ENCODE measurements at places on chromosomes 7 and 10. TPM values are rescaled to one million over a fixed set of nuclear protein-coding genes. Genes with fewer than 3 reads are reported as not detected.

CALHM2 gene
- 22.5 TPM for total RNA-seq

- DNase-seq: no peak
- H3K27ac ChIP-seq: no peak overlapping the region
- no peaks in the 10 kb centered on the region for H3K36me3 ChIP-seq
- H3K4me3 ChIP-seq: no peak overlapping the region
Observed at GRCh38 chr10:92045641-92046106, 122.1 kb downstream of the BTAF1 start.

FAM25A gene
- total RNA-seq: not detected

DNA sequence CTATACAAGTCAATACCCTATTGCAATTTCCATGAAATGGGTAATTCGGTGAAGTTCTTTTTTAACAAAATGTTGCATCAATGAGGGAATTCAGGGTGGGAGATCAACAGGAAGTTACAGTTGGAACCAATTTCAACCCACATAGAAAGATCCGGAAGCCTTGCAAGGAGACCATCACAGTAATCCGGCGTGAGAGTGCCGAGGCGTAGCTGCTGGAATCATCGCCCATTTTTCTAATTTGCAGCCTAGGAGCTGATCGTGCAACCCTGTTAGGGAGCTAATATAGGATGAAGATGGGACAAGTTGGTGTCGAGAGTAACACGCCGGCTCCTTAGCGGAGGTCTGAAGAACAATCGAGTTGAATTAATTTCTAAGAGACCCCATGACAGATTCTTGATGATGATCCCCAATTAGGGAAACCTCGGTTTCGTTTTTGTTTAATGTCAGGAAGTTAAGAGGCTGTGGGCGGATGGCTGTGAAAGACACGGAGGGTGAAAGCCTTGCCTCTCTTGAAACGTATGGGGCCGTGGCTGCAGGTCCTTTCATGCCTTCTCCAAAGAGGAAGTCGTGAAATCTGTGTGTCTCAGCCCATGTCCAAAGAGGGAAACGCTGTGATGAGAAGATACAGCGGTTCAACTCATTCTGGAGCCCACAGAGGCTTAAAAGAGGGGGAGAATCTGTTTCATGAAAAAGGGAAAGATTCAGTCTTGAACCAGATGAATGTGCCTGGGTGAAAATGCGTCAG, 51.2 kb upstream of the CARD11 start:
- peak; percentile 68 for DNase-seq
- H3K4me1 ChIP-seq: peaks cover 67% of the 10 kb centered on the region
- H3K36me3 ChIP-seq: no peaks in the 10 kb centered on the region
- H3K27ac ChIP-seq: peak overlapping the region; percentile 90

GRCh38 chr10:70584909-70585544, 17.5 kb downstream of the PRF1 start:
- peaks cover 13% of the 10 kb centered on the region for H3K27me3 ChIP-seq
- no peak for DNase-seq
- no peak overlapping the region for H3K27ac ChIP-seq

GRCh38 chr7:114554781-114555537, 140.3 kb downstream of the FOXP2 start:
- no peak overlapping the region for H3K4me3 ChIP-seq
- DNase-seq: no peak
- no peaks in the 10 kb centered on the region for H3K4me1 ChIP-seq
- H3K27me3 ChIP-seq: no peaks in the 10 kb centered on the region
- no peaks in the 10 kb centered on the region for H3K36me3 ChIP-seq
- H3K27ac ChIP-seq: no peak overlapping the region

DNA sequence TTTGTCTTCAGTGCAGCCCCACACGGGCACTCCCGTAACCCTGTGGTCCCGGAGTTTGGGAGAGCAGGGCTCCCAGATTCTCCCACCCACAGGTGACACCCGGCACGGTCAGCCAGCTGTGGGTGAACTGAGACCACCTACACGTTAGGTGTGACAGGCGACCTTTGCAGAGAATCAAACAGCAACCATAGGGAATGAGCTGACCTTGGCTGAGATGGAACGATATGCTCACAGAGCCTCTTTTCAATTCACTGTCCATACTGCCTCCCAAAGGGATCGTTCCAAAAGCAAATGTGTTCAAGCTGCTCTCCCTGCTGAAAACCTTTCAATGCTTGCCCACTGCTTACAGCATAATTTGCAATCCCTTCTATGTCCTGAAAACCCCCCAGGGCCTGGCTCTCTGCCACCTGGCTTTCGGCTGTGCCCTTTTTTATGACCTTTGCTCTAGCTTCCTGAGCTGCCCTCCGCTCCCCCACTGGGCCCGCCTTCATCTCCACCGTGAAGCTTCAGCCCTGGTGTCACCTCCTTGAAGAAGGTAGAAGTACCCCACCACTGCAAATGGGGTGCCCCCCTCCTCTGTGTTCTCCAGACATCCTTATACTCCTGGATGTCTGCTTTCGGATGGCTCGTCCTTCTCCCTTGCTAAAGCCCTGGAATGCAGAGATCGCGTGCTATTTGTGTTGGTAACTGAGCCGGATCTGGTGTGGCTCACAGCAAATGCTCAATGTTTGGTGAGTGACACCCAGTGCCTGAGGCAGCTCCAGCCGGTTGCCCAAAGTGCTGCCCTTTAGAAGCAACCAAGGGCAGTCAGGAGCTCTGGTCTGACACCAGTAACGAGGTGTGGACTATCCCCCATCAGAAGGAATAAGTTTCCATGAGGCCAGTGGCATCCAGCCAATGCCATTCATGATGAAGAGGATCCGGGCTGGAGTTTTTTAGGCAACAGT, 90.4 kb downstream of the KIAA1549 start:
- no peak overlapping the region for H3K4me3 ChIP-seq
- peaks cover 4% of the 10 kb centered on the region for H3K4me1 ChIP-seq
- H3K27me3 ChIP-seq: peaks cover 8% of the 10 kb centered on the region

DNA sequence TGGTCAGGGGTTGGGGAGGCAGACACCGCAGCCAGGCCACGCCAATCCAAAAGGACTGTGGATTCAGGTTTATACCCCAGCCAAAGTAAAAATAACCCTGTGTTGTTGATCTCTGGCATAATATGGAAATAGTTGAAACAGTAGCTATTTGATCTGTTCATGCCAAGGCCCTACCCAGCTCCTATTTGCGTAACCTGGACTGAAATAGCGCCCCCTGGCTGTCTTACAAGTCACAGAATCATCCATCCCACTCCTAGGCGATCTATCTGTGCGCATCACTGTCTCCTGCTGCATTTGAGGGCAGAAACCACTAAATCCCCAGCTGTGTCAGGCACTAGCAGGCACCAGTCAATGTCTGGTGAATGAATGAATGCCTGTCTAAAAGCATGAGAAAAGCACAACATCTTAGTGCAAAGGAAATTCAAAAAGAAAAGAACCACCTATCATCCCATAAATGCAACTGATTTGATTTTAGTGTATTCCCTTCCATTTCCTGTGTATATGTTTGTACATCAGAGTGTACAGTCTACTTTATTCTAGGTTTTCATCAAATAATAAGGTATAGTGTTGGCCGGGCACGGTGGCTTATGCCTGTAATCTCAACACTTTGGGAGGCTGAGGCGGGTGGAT, 160.0 kb downstream of the SLIT1 start:
- no peaks in the 10 kb centered on the region for H3K27me3 ChIP-seq
- no peak overlapping the region for H3K27ac ChIP-seq
- H3K4me3 ChIP-seq: no peak overlapping the region
- H3K36me3 ChIP-seq: no peaks in the 10 kb centered on the region

DNA sequence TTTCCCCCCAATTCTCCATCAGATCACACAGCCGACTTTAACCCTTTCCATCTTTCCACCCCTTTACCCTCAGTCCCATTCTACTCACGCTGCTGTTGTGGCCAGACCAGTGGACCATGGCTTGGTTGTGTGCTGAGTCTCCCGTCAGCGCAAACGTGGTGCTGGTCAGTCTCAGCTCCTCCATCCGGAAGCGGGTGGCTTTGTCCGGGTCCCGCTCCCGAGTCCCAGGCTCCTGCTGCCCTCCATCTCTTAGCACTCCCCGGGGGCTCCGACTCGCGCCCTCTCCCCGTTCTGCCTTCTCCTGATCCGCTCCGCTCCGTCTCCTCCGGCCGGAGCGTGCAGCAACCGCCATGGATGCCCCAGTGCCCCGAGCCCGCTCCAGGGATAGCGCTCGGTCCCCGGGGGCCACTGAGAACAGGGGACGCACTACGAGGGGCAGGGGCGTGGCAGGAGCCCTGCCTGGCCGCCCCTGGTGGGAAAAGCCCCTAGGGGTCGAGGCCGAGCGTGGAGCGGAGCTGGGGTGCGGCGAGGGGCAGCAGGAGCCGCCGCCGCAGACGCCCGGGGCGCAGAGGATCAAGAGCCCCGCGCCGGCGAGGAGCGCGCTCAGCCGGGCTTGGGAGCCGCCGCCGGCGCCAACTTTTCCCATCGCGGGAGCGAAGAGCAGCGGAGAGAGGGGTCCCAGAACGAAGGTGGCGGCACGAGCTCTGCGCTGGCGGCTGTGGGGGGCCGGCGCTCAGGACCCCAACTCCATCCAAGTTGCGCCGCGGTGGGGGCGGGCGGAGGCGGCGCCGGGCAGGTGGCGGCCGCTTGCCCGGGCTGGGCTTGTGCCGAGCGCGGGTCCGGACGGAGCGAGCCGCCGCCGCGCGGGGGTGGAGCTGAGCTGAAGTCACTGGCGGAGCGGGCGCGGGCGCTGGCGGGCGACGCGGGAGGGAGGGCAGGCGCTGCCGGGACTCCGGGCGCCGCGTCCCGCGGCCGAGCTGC, at the start of gene SORCS1:
Gene SORCS1, minus strand, starts transcription at position 826 of the 981 bp plus-strand sequence.
- no peak within 1 kb of the TSS for H3K4me3 ChIP-seq
- peaks cover 14% of the 10 kb centered on the region for H3K27me3 ChIP-seq
- H3K4me1 ChIP-seq: no peaks in the 10 kb centered on the region
- no peak within 1 kb of the TSS for H3K27ac ChIP-seq
- no peak for DNase-seq
- peaks cover 4% of the 10 kb centered on the region for H3K36me3 ChIP-seq

DNA sequence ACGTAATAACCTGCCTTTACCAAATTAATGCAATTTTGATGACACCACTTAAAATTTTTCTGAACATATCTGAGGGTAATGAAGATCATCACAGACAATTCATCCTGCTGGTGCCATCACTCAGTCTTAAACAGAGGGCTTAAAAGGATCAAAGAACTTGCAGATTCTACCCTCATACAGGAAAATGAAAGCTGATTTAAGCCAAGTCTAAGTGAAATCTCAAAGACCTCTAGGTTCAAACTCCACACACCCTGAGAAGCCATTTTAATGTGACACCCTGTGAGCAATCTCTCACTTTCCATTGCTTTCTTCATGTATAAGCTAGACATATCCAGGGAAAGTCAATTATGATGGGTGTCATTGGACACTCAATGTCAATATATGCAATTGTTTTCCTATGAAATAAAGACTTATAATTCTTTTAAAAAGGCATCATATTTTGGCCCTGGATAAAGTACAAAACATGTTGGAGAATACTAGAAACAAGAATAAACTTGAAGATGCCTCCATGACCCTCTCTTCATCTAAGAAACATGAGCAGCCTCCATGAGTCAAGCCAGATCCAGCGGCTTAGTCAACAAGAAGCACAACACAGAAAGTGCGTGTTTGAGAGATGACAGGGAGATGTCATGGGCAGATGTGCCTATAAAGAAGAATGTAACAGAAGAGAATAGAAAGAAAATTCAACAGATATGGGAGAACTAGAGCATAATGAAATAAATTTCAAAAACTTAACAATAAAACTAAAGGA, 291.9 kb downstream of the PARD3 start:
- H3K4me3 ChIP-seq: no peak overlapping the region
- H3K27ac ChIP-seq: no peak overlapping the region
- no peaks in the 10 kb centered on the region for H3K36me3 ChIP-seq
- peaks cover 6% of the 10 kb centered on the region for H3K4me1 ChIP-seq

DNA sequence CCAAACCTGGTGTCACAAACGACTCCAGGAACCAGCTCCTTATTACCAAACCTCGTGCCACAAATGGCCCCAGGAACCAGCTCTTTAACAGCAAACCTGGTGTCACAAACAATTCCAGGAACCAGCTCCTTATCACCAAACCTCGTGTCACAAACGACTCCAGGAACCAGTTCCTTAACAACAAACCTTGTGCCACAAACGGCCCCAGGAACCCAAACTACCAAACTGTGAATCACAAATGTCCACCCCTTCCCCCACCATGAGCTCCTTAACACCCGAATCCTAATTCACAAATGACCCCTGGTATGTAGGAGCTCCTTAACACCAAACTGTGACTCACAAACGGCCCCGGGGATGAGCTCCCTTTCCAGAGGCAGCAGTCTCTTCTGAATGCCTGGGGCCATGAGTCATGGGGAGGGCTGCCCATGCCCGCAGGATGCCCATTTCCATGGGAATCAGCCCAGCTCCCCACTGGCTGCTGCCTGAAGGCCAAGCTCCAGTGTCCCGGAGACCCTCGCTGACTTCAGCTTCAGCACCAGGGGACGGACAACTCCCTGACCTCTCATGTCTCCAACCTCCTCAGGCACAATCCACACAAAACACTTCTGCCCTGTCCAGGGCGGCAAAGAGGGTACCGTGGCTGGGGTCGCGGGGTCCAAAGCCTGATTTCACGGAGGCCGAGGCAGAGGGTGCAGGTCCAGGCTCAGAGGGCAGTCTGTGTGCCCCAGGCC, 213.1 kb downstream of the ELFN1 start:
- peaks cover 13% of the 10 kb centered on the region for H3K4me1 ChIP-seq
- no peak for DNase-seq
- peak overlapping the region; percentile 23 for H3K27ac ChIP-seq

DNA sequence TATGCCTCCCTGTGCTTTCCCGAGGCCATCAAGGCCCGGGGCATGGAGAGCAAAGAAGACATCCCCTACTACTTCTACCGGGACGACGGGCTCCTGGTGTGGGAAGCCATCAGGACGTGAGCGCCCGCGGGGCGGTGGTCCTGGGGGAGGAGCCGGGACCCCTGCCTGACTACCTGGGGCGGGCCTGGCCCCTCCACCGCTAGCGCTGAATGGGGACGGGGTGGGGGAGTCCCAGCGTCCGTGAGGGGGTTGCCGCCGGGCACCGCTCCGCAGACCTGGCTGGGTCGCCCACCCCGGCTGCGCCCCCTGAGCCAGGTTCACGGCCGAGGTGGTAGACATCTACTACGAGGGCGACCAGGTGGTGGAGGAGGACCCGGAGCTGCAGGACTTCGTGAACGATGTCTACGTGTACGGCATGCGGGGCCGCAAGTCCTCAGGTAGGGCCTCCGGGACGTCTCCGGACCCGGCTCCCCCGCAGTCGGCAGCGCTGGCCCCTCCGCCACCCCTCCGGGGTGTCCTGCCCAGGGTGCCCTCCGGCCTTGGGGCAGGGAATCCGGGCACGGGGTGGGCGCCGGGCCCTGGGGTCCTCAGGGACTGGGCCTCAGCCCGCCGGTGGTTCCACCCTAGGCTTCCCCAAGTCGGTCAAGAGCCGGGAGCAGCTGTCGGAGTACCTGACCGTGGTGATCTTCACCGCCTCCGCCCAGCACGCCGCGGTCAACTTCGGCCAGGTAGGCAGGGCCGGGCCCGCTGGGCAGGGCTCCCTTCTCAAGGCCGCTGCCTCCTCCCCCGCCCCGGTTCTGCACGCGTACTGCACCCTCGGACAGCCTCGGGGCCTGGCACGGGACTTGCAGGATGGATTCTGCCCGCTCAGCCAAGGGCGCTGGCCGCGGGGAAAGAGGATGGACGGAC, 69.3 kb downstream of the ALOX5 start:
- no peak for DNase-seq
- H3K4me1 ChIP-seq: no peaks in the 10 kb centered on the region

All from activated CD4-positive, alpha-beta memory T cell treated with anti-CD3 and anti-CD28 coated beads for 36 hours (primary cell).